ENCODE measurements at places on chromosomes 12 and 14.

DNA sequence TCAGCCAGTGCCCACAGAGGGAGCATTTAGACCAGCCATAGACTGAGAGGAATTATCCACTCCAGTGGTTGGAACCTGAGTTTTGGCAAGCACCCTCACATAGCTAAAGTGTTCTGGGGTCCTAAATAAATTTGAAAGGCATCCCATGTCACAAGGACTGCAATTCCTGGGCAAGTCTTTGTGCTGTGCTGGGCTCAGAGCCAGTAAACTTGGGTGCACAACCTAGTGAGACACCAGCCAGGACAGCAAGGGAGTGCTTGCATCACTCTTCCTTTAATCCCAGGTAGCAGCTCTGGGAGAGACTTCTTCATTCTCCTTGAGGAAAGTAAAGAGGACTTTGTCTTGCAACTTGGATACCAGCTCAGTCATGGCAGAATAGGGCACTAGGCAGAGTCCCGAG, 142.0 kb upstream of the FSCB start:
- DNase-seq = no peak

- DNase-seq = no peak
These were observed 154.3 kb downstream of the HELB start for GRCh38 chr12:66456612-66457011.

DNA sequence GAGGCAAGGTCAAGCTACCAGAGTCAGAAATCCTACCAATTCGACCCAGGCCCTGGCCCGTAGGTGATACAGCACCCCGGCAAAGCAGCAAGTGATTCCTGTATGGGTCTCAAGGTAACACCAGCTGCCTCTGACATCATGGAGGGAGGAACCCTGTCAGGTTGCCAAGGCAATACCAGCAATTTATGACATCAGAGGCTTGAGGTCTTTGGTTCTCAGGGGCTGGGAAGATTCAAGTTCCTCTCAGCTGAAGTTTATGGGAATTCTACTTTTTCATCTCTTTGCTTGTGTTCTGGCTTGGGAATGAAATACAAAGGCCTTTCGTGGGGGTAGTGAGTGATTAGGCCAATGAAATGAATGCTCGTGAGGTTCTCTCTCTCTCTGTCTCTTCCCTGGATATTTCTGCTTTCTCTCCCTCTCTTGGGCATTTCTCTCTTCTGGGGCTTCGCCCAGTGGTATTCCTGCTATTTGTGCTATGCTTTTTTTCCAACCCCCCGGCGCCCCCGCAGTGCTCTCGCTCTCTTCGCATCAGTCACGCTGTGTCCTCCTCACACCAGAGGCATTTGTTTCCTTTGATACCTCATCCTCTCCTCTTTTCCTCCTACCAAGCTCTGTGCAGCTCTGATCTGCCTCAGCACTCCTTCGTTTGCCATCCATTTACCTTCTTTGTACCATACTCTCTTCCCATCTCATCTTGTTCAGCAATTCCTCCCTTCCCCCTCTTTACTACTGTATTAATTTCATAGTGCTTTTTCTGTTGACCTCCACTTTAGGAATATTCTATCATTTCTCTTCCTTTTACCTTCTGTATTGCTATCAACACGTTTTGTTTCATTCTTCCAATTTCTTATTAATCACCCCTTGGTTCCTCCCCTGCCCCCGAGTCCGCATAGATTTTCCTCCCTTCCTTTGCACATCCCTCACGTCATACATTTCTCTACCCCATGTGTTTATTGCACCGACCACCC, 2.9 kb downstream of the ZFHX2 start:
- DNase-seq = no peak

DNA sequence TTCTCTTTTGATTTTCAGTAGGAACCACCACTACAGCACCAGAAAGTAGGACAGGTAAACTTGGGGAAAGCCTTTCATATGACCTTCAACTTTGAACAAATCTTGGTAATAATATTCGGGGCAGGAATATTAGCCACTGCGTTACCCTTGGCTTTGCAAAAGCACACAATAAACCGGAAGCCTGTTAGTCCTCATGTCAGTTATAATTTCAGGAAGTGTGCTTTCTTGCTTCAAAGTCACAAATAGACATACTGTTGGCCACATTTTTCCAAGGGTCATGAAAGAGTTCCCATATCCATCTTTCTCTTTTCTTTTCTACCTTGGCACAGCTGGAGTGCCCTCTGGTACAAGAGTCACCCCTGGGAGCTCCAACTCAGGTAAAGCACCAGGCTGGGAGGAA, 167.2 kb upstream of the CNTN1 start:
- no peak for DNase-seq

DNA sequence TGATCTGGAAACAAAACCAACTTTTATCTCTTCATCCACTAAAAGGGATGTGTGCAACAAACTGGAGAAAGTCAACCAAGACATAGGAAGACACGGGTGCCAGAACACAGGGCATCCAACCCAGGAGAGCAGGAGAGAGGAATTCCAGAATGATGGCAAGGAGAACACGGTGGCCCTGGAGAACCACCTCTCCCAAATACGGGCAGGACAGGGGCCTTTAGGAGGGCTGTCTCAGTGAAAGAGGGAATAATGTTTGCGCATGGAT, 93.4 kb upstream of the EGLN3 start:
- no peak for DNase-seq

Data from stimulated activated CD8-positive, alpha-beta memory T cell treated with anti-CD3 and anti-CD28 coated beads, Interleukin-12 subunit alpha, Interleukin-12 subunit beta, amount 100 ng/mL, for 1 hour (primary cell).